ENCODE measurements at places on chromosomes 4 and X.

- DNase-seq, result no peak
Measured at GRCh38 chr4:8152865-8153257, 5.8 kb downstream of the ABLIM2 start.

DNA sequence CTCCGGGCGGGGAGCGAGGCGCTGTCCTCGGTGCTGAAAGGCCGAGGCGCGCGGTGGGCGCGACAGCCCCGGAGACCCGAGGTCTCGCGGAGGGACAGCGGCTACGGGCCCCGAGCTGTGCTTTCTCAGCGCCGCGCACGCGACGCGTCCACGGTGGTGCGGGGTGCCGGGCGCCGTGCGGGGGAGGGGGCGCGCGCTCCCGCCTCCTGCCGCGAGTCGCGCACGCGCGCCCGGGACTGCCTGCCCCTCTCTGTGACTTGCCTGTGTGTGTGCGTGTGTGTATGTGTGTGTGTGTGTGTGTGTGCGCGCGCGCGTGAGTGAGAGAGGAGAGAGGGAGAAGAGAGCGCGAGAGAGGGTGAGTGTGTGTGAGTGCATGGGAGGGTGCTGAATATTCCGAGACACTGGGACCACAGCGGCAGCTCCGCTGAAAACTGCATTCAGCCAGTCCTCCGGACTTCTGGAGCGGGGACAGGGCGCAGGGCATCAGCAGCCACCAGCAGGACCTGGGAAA is at the start of gene GRIA2:
TSS of gene GRIA2 (plus strand) at position 358 of the 511 bp plus-strand sequence. CDS start 315 bp downstream, outside the sequence.
- no peak for DNase-seq

DNA sequence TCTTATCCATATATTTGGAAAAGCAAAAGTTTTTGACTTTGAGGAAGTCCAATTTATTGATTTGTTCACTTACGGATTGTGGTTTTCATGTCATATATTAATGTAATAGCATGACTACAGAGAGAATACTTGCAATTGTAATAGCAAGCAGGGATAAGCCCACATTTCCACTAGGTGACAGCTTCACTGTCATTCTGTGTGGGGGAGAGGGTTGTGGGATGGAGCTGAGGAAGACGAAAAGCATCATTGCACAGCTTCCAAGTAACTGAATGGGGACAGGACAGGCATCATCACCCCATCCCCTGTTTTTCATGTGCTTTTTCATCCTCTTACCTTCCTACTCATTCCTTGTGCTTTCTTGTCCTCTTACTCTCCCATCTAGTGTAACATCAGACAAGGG is 31.4 kb downstream of the BEX3 start:
- DNase-seq, result no peak

GRCh38 chr4:2823671-2824328 is 19.8 kb upstream of the ADD1 start:
- DNase-seq, result no peak

DNA sequence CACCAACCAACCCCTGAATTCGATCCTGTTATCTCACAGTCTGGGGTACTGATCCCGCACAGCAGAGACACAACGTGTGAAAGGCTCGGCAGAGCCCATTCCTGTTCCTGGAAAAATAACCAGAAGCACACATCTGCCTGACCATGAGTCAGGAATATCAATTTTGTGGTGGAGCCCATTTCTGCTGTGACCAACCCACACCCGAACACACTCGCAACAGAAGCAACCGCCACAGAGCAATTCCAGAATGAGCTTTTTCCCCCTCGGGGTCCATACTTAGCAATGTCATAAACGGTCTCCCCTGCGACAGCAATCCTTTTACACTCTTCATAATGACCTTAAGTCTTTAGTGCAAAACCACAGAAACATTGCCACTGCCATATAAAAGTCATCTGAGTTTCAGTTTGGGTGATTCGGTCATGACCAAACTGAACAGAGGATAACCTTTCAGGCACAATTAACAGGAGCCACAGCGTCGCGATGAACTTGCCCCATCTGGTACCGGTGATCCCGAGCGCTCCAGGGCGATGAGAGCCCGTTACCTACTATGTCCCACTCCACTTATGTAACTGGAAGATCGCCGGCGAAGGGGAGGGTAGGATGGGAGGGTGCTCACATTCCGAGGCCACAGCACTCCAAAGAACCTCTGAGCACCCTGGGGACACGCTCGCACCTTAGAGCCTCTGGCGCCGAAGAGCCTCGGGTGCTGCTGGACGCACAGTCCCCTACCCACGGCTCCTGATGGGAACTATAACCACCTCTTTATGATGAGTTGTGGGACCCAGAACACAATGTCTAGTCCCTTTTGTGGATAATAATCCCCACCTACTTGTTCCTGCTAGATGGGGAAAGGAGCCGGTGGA is 1.1 kb downstream of the MECP2 start:
- DNase-seq, result no peak

- no peak for DNase-seq
Measured at GRCh38 chrX:125131164-125131563, 188.5 kb upstream of the TEX13C start.

DNA sequence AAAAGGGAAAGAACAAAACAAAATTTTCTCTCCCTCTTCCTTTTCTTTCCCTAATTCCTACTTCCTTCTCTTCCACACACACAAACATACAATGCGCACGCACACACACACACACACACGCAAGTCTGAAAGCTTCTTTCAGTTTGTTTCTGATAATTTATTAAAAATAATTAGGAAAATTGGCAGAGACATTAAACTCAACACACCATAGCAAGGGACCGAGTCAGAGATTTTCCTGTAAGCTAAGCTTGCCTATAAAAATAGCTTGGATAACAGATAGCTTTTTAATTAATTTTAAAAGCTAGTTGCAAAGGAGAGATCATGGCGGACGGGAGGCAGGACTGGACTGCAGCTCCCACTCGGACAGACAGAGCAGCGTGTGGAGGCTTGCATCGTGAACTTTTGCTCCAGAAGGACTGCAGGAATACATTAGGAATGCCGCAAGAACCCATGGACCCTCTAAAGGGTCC is 92.6 kb upstream of the MAPK10 start:
- DNase-seq, result no peak

GRCh38 chr4:181150191-181150590 is 1093.0 kb upstream of the TENM3 start:
- no peak for DNase-seq

- DNase-seq, result no peak
Measured at GRCh38 chr4:76420762-76421581, at the start of gene CCDC158. Gene CCDC158 (minus strand): TSS chr4:76421141. CDS start chr4:76403207, 17,934 bp downstream.

- DNase-seq, result no peak
Measured at GRCh38 chr4:74874753-74875367, 58.1 kb upstream of the PARM1 start.

GRCh38 chr4:75432683-75433082 is 81.5 kb downstream of the RCHY1 start:
- no peak for DNase-seq

DNA sequence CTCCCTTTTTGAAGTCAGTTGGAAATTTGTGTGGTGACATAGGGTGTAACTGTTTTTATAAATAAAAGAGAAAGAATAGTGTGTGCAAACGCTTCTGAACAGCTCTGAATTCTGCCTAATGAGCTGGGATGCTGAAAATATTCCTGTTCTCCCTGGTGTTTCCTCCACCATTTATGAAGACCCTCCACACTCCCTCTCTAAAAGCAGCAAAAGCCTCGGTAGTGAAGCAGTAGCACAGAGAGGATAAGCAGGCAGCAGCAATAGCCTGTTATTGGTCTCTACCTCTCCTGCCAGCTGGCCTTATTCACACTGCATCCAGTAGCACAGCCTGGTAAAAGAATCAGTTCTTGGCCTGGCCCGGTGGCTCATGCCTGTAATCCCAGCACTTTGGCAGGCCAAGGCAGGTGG is 406.1 kb downstream of the IQCM start:
- no peak for DNase-seq

DNA sequence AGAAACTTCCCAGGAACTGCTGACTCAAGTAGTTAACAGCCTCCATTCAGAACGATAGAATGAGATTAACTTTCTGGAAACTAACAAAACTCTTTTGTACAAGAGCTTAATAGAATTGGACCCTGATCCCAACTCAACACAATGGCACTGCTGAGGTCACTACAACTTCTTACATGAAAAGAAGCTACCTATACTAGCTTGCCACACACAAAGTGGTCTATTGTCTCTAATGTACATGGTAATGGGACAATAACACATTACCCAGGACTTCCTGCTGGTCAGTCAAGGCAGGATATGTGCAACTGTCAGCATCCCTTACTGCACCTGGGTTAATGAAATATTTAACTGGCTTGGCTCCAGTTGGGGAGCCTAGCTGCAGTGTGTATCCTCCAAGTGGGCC is 56.2 kb downstream of the BRCC3 start:
- no peak for DNase-seq

GRCh38 chr4:8831221-8832112 is 40.2 kb downstream of the HMX1 start:
- DNase-seq, result no peak

- DNase-seq, result no peak
Measured at GRCh38 chrX:111848541-111848940, 27.4 kb upstream of the TRPC5OS start.

DNA sequence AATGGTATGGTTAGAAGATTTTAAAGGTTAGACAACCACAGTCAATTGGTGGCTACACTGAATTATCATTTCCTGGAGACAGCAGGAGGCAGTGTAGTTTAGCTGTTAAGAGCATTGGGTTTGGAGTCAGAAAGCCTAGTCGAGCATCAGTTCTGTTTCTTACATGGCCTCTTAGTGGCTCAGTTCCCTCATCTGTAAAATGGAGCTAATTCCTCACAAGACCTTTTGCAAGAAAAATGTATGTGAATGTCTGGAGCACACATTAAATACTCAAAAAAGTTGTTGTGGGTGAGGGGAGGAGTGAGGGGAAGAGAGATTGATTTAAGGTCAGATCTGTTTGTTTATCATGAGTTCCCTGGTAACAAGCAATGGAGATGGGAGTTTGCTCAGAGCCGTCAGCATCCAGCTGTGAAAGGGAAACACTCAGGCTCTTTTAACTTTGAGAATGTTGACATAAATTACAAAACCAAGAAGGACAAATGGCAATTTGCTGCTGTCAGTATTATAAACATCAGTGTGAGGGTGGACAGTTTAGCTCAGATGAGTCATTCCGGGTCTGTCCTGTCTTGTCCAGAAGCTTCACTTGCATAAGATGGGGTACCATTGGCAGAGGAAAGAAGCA is 98.2 kb upstream of the PGRMC2 start:
- DNase-seq, result no peak

DNA sequence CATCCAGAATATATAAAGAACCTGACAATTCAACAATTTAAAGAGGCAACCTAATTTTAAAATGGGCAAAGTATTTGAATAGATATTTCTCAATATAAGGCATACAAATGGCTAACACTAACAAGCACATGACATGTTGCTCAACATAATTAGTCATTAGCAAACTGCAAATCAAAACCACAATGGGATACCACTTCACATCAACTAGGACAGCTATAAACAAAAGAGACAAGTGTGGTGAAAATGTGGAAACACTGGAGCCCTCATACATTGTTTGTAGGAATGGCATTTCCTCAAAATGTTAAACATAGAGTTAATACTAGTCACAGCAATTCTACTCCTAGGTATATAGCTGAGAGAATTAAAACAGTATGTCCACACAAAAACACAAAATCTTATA is 96.7 kb downstream of the CORIN start:
- DNase-seq, result no peak

DNA sequence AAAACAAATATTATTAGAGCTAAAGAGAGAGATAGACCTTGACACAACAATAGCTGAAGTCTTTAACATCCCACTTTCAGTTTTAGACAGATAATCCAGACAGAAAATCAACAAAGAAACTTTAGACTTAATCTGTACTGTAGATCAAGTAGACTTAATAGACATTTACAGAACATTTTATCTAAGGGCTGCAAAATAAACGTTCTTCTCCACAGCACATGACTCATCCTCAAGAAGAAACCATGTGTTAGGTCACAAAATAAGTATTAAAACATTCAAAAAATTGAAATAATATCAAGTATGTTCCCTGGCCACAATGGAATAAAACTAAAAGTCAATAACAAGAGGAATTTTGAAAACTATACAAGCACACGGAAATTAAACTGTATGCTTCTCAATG is 1510.3 kb upstream of the PCDH10 start:
- no peak for DNase-seq

GRCh38 chr4:68240620-68241019 is 4.9 kb downstream of the TMPRSS11B start:
- no peak for DNase-seq

DNA sequence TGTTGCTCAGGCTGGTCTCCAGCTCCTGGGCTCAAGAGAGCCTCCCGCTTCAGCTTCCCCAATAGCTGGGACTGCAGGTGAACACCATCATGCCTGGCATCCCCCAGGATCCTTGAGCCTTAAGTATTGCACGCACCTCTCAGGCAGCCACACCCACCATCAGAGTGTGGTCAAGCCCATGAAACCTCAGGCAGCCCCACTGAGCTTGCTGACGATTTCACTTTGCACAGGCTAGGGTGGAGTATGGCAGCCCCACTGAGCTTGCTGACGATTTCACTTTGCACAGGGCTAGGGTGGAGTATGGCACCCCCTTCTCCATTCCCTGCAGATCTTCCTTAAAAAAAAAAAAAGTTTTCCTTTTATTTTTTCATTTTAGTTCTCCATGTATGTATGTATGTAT is 57.2 kb downstream of the RHOXF2B start:
- no peak for DNase-seq

DNA sequence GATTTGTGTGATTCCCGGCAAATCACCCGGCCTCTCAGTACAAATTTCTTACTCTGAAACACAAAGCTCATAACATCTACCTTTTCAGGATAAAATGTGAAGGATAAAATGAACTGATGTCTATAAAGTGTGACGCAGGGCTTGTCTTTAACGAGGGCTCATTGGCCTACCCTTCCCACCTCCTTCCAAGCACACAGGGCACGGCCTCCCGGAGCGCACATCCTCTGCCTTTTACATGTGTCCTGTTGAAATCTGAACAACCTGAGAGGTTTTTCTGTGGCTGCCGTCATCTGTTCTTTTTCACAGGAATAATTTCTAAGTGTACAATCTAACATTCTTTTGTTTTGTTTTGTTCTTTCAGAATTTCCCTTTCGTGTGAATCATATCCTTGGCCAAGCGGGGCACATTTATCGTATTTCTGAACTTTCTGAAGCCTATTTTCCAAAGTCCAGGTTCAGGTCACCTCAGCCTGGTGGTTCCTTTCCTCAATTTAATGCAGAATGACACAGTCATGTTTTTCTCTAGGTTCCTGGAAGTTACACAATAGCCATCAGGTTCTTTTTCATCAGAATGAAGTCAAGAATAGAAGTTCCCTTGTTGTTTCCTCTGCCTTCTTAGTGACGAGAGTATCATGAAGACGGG is 53.1 kb upstream of the SPRY1 start:
- DNase-seq, result no peak

DNA sequence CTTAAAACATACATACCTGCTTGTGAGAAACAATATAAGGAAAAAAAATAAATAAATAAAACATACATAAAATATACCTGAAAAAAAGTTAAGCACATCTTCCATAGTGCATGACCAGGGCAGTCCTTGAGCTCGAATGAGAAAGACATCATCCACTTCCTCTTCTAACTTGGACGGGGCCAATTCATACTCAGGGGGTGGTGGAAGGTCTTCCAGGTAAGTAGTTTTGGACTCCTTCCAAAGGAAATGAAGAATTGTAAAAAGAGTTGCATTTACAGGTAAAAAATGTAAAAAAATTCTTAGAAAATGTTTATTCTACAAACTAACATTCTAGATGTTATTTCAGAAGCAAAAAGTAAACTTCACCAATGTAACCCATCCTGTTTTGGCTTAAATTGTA is 3.6 kb downstream of the GRSF1 start:
- DNase-seq, result no peak

- no peak for DNase-seq
Measured at GRCh38 chr4:31905363-31905762, 1185.2 kb downstream of the PCDH7 start.

GRCh38 chr4:123284168-123284567 is 112.4 kb upstream of the SPRY1 start:
- no peak for DNase-seq
